ENCODE measurements at places on chromosomes 12 and 14. TPM values are rescaled to one million over a fixed set of nuclear protein-coding genes. Genes with fewer than 3 reads are reported as not detected.

DNA sequence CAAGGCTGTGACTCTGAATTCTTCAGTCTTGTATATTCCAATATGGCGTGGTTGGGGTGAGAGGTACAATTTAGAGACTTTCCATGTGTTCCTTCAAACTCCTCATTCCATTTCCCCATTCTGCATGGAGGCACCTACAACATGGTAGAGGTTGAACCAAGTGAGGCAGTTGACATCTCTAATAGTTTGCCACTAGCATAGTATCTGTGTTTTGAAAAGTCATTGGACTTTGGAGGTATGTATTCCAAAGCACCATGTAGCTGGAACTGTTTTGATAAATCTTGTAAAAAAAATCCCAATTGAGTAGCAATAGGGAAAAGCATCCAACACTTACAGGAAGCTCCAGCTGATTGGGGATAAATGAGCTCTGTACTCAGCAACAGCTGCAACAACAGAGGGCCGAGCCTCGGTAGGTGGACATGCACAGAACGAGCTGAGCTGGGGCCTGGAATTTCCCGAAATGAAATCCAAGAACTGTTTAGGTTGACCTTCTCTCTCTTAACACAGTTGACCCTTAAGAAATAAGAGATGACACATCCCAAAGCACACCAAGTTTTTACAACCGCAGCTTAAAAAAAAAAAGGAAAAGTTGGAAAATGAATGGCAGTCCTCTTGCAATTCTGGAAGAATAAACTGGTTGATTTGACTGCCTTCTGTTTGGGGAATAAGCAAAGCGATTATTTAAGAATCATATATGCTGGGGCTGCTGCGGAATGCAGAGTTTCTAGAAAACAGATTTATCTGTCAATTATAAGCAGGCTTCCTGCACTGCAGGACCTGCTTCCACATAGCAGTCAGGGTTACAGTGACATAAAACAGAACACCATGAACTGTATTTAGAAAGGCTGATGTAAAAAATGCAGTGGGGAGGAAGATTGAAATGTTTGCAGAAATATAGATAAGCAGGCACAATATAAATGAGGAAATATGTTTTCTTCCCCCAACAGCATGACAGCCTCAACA is 194.6 kb upstream of the KRR1 start:
- H3K4me1 ChIP-seq: no peaks in the 10 kb centered on the region
- no peak overlapping the region for H3K27ac ChIP-seq
- H3K36me3 ChIP-seq: no peaks in the 10 kb centered on the region
- H3K27me3 ChIP-seq: no peaks in the 10 kb centered on the region
- no peak for DNase-seq
- H3K4me3 ChIP-seq: no peak overlapping the region

DNA sequence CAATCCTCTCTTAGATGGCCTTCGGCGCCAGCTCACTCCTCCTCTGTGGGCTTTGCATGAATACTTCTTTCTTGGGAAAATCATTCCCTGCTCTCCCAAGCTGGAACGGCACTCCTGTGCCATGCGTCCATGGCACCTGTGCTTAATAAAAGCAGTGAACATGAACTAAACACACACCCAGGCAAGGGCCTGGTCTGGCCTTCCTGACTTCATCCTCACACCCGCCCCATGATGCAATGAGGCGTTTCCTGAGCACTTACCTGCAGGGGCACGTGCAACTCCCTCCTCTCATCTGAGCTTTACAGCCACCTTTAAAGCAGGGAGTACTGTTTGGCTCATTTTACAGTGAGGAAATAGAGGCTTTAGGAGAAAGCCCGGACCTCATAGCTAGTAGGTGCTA is 219.8 kb downstream of the SLC41A2 start:
- no peaks in the 10 kb centered on the region for H3K27me3 ChIP-seq
- DNase-seq: no peak
- H3K36me3 ChIP-seq: no peaks in the 10 kb centered on the region
- peaks cover 4% of the 10 kb centered on the region for H3K4me1 ChIP-seq

- no peaks in the 10 kb centered on the region for H3K27me3 ChIP-seq
- H3K27ac ChIP-seq: no peak overlapping the region
- H3K4me3 ChIP-seq: no peak overlapping the region
- no peaks in the 10 kb centered on the region for H3K4me1 ChIP-seq
- no peak for DNase-seq
These were observed 33.2 kb downstream of the SAMD4A start for GRCh38 chr14:54599966-54600716.

DNA sequence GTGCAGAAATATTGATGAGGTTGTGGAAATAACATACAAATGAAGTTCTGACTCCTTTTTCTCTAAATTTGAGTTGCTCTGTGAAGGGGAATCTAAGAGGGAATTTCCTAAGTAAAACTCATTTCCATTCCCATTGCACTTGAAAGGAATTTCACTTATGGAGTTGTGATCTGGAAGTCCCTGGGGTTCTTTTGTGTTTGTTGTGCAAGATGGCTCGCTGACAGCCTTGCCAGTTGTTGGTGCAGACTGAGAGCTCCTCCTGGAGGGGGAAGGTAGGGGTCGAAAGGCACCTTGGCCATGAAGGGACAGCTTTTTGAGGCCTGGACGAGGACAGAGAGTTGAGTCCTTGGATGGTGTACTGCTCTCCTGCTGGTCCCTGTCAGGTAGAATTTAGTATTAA is 72.0 kb downstream of the C12orf56 start:
- no peaks in the 10 kb centered on the region for H3K4me1 ChIP-seq
- no peak overlapping the region for H3K4me3 ChIP-seq
- H3K27ac ChIP-seq: no peak overlapping the region
- no peaks in the 10 kb centered on the region for H3K36me3 ChIP-seq

The ANO2 gene
- total RNA-seq: 6.8 TPM

Data from endodermal cell (in vitro differentiated cells).